ENCODE measurements at places on chromosomes 6 and 20. TPM values are rescaled to one million over a fixed set of nuclear protein-coding genes. Genes with fewer than 3 reads are reported as not detected.
A peak's percentile ranks its signal among the peaks of the same experiment; 100 is the strongest.

- DNase-seq: peak; percentile 74
Measured at GRCh38 chr20:5504061-5504739, 187.4 kb upstream of the PROKR2 start.

DNA sequence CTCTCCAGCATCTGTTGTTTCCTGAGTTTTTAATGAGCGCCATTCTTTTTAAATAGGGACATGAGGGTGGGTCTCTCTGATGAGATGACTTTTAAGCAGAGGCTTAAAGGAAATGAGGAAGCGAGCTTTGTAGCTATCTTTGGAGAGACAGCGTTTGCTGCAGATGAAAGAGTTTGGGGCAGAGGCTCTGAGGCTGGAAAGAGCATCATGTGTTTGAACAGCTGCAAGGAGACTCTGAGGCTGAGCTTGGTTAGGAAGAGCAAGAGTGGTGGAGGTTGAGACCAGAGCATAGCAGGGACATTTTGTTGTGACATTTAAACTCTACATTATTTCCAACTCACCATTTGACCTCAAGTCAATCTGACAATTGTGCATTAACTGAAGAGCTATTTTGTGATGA lies 38.3 kb upstream of the TMX4 start:
- no peak for DNase-seq

- no peak for DNase-seq
Measured at GRCh38 chr6:45422503-45423110, 44.9 kb upstream of the SUPT3H start.

GRCh38 chr6:53358440-53359094 lies 9.8 kb upstream of the ELOVL5 start:
- no peak for DNase-seq

DNA sequence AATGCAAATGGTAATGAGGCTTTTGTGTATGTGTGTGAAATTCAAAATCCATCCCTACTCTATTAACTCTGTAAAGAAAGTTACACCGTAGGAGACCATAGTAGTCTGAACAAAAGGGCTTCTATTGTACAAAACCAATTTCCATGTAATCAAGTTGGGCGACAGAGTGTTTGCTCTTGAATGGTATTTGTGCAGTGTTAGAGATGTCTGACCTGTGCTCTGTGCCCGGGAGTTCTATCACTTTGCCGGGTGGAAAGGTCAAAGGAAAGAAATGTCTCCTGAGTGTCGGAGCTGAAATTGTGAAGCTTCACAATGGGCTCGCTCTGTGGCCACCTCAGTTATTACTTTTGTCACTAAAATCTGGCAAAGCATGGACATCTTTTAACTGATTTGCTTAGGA lies 312.0 kb downstream of the SAMD5 start:
- no peak for DNase-seq

DNA sequence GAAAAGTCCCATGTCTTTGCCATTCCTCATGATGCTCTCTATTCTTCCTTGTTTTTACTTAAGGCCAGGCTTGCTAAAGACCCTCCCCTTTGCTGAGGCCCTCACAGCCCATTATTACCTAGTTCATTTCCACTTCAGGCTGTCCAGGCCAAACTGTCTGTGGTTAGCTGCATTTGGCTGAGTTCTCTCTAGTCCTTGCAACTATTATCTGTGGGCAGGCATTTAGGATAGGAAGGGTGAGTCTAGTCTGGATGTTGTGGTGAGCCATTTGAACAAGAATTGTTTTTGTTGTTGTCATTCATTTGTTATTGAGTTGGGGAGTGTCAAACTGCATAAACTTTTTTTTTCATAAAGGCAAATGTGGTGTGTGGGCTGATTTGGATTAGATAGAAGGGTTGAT lies 182.4 kb downstream of the CD109 start:
- no peak for DNase-seq

GRCh38 chr20:50565871-50566270 lies 55.7 kb downstream of the PTPN1 start:
- DNase-seq: peak; percentile 21

- no peak for DNase-seq
Measured at GRCh38 chr6:85360794-85361642, 88.9 kb upstream of the NT5E start.

GRCh38 chr6:36546308-36546919 lies 865 bp downstream of the STK38 start:
- DNase-seq: no peak

- no peak for DNase-seq
Measured at GRCh38 chr20:2460752-2461424, 9.7 kb downstream of the SNRPB start.

GRCh38 chr6:39926668-39927067 lies 7.6 kb downstream of the MOCS1 start:
- DNase-seq: no peak

GRCh38 chr6:4451718-4452117 lies 316.3 kb upstream of the ECI2 start:
- DNase-seq: no peak

- no peak for DNase-seq
Measured at GRCh38 chr6:47905717-47906116, 123.9 kb downstream of the OPN5 start.

DNA sequence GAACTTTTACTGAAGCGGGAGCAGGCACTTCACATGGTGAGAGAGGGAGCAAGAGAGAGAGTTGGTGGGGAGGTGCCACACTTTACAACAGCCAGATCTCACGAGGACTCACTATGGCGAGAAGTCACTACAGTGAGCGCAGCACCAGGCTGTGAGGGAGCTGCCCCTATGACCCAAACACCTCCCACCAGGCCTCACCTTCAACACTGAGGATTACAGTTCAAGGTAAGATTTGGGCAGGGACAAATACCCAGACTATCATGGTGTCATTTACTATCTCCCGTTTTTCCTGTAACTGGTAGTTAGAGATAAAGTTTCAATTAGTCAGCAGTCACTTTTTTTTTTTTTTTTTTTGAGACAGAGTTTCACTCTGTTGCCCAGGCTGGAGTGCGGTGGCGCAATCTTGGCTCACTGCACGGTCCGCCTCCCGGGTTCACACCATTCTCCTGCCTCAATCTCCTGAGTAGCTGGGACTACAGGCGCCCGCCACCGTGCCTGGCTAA lies 7.8 kb downstream of the RBCK1 start:
- no peak for DNase-seq

GRCh38 chr20:10655720-10656669 lies 17.8 kb downstream of the JAG1 start:
- no peak for DNase-seq

GRCh38 chr6:5950361-5950785 lies 56.4 kb downstream of the NRN1 start:
- DNase-seq: no peak

- no peak for DNase-seq
Measured at GRCh38 chr20:25281541-25281991, 33.7 kb downstream of the PYGB start.

- DNase-seq: no peak
Measured at GRCh38 chr6:25173951-25174474, 105.2 kb upstream of the CARMIL1 start.

LPA gene
- total RNA-seq: not detected

HCRTR2 gene
- not detected for total RNA-seq

ALDH5A1 gene
- 5.0 TPM for total RNA-seq

HUS1B gene
- not detected for total RNA-seq

SAMD3 gene
- 0.67 TPM for total RNA-seq

SENP6 gene
- total RNA-seq: 59.8 TPM

RAB32 gene
- total RNA-seq: 7.0 TPM

DEFB132 gene
- total RNA-seq: not detected

GSTA3 gene
- not detected for total RNA-seq

ENPP1 gene
- total RNA-seq: 3.4 TPM

PHF3 gene
- 34.6 TPM for total RNA-seq

AP5S1 gene
- 17.3 TPM for total RNA-seq

Data from right atrium auricular region (tissue), 2 donors.